Bronchus fibroblast of lung (primary cell): ENCODE measurements at places on chromosomes 6 and 20. TPM values are rescaled to one million over a fixed set of nuclear protein-coding genes. Genes with fewer than 3 reads are reported as not detected.

The KCNK17 gene
- total RNA-seq, result not detected in 2 replicates

The RRP36 gene
- total RNA-seq, result 109 and 114 TPM in 2 replicates

The ISM1 gene
- total RNA-seq, result under 0.01 and 0.15 TPM in 2 replicates

The JPH2 gene
- under 0.01 TPM in 2 replicates for total RNA-seq

The GJA1 gene
- 75.4 and 82.4 TPM in 2 replicates for total RNA-seq

The OXT gene
- not detected in 2 replicates for total RNA-seq
